Stimulated activated CD4-positive, alpha-beta T cell treated with anti-CD3 and anti-CD28 coated beads, Interleukin-2, amount 100 ng/mL, for 48 hours (primary cell): ENCODE measurements at places on chromosomes 5 and 9.

- no peak for DNase-seq
Observed at GRCh38 chr5:169150108-169150507, 150.8 kb downstream of the SLIT3 start.

GRCh38 chr5:125331987-125332598 is 585.7 kb upstream of the ZNF608 start:
- no peak for DNase-seq

GRCh38 chr5:89437450-89438435 is 554.8 kb upstream of the MEF2C start:
- DNase-seq: no peak

- no peak for DNase-seq
Observed at GRCh38 chr5:18699681-18700080, 1065.4 kb downstream of the TAF11L14 start.

- no peak for DNase-seq
Observed at GRCh38 chr5:52469835-52470234, 317.9 kb upstream of the ITGA1 start.

DNA sequence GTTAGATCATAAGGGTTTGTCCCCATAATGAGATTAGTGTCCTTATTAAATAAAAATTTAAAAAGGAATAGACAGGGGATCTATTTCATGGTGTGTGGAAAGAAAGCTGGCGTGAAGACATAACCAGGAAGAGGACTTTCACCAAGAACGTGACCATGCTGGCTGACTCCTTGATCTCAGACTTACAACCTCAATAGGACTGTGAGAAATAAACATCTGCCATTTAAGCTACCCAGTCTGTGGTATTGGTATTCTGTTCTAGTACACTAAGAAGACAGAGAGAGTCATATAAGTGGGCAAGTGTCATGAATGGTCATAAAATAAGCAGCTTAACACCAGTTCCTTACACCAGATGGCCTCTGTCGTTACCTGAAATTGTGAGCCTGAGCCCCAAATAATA is 259.4 kb upstream of the CCNG1 start:
- DNase-seq: no peak

DNA sequence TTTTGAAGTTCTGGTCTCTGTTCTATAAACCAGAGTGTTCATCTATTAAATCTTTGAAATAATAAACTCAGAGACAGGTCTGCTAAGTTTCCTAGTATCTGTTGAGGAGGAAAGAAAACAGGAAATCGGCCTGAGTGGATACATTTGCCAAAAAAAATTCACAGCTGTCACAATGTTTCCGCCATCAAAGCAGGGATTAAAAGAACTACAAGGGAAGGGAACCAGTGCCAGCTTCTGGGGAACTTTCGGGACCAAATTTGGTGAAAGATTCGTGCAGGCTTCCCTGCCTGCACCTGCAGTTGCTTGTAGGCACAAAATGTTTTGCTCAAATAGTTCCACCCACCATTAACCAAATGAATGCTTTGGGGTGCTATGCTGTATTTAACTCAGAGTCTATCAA is 267.5 kb downstream of the MSX2 start:
- DNase-seq: no peak
